ENCODE measurements at places on chromosomes 5 and 9.
A peak's percentile ranks its signal among the peaks of the same experiment; 100 is the strongest.

DNA sequence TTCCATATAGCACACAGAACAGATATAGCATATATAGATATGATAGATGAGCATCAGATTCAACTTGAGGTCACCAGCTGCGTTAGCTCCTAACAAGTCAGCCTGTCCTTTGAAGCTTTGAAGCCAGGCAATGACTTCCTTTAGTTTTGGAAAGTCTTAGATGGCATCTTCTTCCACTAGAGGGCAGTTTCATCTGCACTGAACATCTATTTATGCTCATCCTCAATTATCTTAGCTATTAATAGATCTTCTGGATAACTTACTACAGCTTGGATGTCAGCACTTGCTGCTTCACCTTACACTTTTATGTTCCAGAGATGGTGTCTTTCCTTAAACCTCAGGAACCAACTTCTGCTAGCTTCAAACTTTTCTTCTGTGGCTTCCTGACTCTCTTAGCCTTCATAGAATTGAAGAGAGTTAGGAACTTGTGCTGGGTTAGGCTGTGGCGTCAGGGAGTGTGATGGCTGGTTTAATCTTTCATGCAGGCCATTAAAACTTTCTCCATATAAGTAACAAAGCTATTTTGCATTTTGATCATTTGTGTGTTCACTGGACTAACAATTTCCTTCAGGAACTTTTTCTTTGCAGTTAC lies 1401.4 kb downstream of the EFNA5 start:
- DNase-seq = no peak

- no peak for DNase-seq
Measured at GRCh38 chr5:84863020-84863419, 478.3 kb upstream of the EDIL3 start.

- DNase-seq = no peak
Measured at GRCh38 chr9:95570150-95570549, 53.4 kb upstream of the PTCH1 start.

DNA sequence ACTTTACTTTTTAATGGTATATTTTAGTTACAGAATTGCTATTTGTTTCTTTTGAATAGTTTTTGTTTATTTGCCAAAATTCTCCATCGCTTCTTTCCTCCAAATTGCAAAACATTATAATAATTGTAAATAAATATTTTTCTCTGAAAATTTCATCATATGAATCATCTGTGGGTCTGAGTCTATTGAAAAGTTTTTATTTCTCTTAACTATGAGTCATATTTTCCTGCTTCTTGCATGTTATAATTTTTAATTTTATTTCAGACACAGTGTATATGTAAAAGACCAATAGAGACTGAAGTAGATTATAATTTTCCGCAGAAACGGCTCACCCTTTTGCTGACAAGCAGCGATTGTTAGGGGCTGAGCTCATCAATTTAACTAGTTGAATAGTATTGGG lies 279.1 kb upstream of the IL12B start:
- DNase-seq = no peak

DNA sequence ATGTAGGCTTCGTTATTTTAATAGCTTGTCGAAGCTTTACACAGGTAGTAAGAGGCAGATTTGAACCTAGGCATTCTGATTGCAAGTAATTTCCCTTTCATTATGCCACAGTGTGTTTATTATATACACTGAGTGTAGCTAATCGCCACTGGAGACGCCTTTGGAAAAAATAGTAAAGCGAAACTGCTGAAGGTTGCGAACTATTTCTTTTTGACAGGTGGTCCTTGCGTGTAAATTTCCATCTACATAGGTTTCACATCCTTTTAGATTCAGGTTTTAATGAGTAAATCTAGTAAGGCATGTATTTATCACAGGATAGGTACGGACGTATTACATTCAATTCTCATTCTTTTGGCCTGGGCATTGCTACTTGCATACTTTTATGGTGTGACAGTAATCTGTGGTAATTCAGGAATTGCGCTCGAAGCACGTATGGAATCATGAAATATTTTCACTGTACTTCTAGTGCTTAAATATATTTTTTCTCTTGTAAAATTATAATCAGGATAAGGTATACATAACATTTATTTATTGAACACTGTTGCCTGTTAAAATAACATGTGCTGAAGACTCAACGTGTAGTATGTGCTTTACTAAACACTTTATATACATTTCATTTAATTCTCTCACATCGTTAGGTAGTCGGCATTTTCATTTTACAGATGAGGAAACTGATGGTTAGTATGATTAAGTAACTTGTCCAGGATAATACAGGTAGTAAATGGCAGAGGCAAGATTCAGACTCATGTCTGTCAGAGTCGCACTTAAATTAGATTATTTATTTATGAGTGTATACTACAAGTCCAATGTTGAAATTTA lies 1.8 kb downstream of the MARCHF6 start:
- DNase-seq = no peak

GRCh38 chr9:73583576-73583975 lies 431.9 kb downstream of the ANXA1 start:
- no peak for DNase-seq

DNA sequence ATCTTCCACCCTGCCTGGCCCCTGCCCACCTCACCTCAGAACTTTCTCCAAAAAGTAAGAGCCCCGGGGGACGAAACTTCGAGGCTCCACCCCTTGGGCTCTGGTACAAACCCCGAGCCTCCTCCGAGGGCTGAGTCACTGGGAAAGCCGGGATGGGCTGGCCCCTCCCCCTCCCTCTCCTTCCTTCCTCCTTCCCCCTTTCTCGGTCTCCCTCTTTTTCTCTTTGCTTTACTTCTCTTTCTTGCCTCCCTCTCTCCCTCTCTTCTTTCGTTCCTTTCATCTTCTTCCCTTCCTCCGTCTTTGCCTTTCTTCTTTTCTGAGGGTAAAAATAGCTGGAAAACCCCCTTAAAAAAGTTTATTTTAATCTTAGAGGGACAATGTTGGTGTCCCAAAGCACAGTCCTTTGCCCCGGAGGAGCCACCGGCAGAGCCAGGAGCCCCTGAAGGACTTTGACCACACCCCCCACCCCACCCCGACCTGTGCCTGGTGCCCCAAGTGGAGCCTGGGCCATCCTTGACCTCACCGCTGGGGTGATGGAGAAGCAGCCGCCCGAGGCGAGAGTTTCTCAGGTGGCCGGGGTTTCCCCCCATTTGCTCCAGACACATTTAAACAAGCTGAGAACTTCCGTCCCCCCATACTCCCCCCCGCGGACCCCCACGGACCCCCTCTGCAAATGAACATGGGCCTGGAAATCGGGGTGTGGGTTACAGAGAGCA lies 5.7 kb upstream of the NOTCH1 start:
- no peak for DNase-seq

- DNase-seq = no peak
Measured at GRCh38 chr9:71806901-71807307, 38.6 kb upstream of the CEMIP2 start.

DNA sequence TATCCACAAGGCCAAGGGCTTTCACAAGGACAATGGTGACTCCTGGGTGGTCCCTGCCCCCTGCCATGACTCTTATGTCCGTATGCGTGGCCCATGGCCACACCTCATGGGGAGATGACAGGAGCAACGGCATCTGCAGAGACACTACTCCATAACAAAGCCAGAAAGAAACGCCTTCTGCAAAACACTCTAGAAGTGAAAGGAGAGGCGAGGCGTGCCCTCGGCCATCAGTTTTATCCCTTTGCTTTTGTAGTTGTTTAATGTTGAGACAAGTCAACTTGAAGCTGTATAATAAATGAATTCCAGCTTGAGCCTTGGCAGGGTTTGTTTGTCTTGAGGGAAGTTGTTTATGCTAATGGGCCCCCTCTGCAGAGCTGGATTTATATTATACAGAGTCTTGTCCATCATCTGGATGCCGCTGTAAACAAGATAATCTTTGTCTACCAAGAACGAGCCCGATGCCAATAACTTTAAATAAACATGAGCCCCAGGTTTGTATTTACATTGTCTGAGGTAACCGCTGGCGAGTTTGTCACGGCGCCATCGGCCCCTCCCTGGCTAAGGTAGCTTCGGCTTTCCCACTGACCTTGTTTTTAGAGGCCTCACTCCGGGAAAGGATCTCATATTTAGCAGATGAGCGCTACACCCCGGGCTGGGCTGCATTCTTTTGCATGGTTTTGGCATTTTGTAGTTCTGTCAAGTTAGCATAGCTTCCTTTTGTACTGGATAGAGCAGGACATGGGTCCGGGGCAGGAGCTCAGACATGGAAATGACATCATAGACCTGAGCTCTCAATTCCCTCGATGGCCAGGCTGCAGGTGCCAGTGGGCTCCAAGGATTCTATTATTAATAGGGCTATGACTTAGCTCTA lies 165.3 kb downstream of the ERCC6L2 start:
- DNase-seq = no peak

- no peak for DNase-seq
Measured at GRCh38 chr5:74517700-74518099, 122.8 kb downstream of the ENC1 start.

DNA sequence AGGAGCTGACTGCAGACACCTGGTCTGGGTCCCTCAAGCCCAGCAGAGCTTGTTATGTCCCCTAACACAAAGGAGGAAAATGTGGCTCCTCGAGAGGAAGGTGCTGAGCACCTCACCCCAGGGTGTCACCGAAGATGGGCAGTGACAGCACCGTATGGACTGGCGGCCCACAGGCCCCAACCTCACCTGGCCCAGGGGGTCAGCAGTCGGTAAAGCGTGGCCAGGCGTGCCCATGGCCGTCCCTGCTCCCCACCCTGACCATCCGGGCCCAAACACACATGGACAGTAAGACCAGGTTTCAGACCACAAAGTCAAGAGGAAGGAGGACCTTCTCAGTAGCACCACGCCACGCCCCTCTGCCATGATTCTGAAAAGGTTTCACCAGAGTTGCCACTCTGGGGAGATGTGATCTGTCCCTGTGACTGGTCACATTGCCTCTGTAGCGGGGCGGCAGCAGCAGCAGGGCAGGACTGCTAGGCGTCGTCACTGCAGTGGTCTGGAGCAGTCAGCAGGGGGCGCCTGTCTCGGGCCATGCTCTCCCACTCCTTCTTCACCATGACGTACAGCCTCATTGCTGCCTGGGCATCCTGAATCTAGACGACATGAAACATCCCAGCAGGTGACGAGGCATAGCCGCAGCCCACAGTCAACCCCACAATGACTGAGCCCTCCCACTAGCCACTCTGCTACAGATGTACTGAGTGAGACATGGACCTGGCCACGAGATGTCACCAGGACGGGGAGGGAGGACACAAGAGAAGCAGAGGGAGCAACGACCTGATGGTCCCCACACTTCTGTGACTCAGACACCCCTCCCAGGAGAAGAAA lies 11.1 kb downstream of the REXO4 start:
- peak; percentile 59 for DNase-seq

DNA sequence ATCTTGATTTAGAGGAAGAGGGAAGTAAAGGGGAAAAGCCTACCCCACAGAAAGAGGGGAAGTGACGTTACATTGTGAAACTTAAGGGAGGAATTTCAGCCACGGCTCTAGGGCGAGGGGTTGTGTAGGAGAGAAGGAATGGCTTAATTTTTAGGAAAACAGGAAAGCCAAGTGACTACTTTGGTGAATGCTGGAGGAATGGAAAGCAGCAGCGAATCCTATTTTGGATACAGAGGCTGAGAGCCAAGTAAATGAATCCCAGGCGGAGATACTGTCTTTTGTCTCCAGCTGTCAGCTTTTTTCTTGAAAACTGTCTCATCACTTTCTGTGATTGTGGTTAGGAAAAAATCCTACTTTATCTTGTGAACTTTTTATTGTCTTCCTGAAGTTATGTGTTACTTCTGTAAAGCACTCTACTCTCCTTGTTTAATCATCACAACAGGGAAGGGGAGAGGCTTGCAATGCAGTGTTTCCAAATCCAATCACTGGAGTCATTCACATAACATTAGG lies 188.4 kb downstream of the TSSK1B start:
- no peak for DNase-seq

DNA sequence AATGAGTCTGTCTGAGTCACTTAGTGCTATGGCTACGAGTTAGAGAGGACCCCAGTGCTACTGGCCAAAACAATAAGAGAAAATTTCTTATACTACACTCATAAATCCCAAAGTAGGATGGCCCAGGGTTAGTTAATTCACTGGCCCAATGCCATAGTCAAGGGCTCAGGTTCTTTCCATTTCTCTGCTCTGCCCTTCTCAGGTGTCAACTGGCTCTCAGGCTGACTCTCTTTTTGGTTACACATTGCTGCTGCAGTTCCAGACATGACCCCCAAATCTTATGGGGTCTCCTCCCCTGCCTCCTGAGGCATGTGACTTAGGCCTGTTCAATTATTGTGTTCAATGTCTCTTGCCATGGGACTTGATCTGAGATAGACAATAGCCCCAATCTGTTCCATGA lies 70.4 kb downstream of the ARHGEF37 start:
- DNase-seq = no peak

DNA sequence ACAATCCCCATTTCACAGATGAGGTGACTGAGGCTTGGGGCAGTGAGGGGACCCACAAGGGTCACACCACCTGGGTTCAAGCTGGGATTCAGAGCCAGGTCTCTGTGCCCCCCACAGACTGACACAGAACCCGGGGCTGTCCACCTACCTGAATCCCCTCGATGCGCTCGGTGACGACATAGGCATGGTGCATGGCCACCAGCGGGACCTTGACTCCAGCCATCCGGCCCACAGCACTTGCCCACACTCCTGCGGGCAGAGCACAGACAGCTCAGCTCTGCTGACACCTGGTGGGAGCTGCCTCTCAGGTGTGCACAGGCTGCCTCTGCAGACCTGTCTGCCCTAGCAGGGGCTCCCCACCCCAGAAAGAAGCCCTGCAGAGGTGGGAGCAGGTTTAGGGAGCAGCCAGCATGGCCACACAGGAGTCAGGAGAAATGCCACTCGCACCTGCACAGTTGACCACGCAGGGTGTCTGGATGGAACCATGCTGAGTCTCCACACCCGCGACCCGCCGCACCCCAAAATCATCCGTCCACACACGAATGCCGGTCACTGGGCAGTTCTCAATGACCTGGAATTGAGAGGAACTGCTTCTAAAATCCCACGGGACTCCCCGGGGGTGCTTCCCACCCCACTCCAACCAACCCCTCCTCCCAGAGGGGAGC lies 8.4 kb downstream of the SARDH start:
- DNase-seq = peak; percentile 50

GRCh38 chr5:170491479-170491878 lies 12.3 kb upstream of the KCNIP1 start:
- DNase-seq = no peak

DNA sequence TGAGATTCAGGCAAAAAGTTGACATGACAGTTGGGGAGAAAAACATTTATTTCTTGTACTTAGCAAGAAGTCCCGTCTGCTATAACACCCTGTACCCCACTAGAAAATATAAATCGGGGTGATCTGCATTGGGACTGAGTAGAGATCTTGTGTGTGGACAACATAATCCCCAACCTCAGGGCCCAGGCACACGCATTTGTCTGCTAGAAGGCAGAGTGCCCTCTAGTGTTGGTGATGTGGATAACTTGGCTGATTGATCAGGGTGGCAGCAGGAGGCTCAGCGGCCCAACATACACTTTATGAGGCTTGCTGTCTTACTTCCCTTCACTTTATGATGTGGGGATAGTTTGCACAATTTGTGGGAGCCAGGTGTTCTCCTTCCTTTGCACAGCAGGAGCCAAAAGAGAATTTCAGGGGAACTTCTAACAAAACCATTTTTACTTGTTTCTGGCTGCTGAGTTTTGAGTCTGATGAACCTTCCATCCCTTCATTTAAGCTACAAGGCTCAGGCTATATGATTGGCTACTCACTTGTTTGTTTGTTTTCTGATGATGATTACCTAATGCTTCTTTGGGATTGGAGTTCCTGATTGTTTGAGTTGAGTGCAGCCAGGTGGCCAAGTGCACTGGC lies 263.2 kb downstream of the DMAC1 start:
- no peak for DNase-seq

Measured in RWPE2 (cell line).